ENCODE measurements at places on chromosomes 1 and 21. TPM values are rescaled to one million over a fixed set of nuclear protein-coding genes. Genes with fewer than 3 reads are reported as not detected.

MIXL1 gene
- polyA plus RNA-seq: 0.51 TPM

CFHR4 gene
- not detected for polyA plus RNA-seq

PLEKHG5 gene
- 10.2 TPM for polyA plus RNA-seq

ASCL5 gene
- polyA plus RNA-seq: 0.08 TPM

ADARB1 gene
- polyA plus RNA-seq: 15.7 TPM

DNA sequence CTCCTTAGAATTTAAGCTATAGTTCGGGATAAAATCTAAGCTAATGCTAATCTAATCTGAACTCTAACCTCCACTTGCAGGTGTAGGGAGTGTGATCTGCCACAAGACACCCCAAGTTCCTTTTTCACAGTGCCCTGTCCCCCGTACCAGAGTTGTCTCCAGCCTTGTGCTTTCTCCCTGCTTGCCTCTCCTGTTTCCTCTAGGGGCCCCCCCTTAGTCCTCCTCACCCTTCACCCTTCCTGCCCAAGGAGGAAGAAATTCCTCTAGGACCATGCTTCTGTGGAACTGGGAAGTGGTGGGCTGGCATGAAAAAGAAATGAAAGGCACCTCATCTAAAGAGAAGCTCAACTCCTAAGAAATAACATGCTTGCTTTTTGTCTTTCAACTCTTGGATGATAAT is 50.2 kb upstream of the BCL9 start:
- DNase-seq: no peak

- no peak for DNase-seq
These were observed 143.7 kb downstream of the DNM3 start for GRCh38 chr1:171984850-171985485.

DNA sequence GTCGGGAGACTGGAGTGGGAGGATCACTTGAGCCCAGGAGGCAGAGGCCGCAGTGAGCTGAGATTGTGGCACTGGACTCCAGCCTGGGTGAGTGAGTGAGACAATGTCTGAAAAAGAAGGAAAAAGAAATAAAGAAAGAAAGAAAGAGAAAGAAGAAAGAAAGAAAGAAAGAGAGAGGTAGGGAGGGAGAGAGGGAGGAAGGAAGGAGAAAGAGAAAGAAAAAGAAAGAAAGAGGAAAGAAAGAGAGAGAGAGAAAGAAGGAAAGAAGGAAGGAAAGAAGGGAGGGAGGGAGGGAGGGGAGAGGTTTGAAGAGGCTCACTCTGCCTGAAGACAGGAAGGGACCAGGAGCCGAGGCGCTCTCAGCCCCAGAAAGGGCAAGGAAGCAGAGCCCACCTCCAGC is 4.8 kb upstream of the TCP10L start:
- DNase-seq: no peak

DNA sequence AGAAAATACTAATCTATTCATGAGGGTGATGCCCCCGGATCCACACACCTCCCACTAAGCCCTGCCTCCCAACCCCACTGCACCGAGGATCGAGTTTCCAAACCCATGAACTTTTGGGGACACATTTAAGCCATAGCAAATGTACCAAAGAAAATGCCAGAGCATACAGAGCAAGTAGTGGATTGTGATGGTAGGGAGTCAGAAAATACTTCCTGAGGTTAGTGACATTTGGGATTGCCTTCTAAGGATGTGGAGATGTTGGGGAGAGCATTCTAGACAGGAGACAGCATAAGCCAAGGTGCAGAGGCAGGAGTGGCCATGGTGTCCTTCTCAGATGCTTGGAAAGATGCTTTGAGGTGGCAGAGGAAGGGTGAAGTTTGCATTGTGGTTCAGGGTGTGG is 32.2 kb downstream of the ANGEL2 start:
- DNase-seq: no peak

DNA sequence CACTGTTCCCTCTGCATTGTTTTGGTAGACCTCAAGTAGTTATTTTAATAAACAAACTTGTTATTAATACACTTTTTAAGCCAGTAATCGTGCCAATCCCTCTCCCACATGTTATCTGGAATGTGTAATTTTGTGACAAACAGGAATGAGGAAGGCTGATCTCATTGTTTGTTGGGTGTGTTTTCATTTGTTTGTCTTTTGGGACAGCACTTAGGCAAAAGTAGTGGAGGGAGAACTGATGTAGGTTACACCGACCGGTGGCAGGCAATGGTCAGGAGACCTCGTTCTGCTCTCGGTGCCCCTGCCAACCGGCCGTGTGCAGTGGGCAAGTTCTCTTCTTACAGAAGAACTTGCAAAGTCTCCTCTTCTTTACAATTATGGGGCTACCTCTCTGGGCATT is 99.8 kb downstream of the HUNK start:
- no peak for DNase-seq

- DNase-seq: no peak
These were observed 640.6 kb downstream of the PTPRU start for GRCh38 chr1:29876902-29877301.
